ENCODE measurements at places on chromosomes 3 and 15.

DNA sequence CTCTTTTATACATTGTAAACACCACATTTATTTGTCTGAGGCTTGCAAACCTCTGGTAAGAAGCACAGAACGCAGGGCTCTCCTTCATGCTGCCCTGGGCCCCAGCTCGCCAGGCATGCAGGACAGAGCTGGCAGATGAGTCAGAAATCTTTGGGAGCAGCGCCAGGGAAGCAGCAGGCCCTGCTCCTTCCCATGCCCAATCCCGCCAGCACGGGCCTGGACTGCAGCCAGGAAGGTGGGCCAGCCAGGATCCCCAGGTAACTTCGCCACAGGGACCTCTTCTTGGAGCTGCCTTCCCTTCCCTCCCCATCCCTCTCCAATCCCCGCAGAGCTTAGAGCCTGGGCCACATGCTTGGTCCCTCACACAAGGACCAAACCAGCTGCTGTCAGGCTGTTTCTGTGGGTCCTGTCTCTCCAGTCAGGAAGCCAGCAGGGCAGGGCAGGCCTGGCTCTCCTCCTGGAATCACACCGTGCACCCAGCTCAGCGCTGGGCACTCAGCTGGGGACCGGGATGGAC is 8.8 kb downstream of the STOML1 start:
- no peak for DNase-seq

DNA sequence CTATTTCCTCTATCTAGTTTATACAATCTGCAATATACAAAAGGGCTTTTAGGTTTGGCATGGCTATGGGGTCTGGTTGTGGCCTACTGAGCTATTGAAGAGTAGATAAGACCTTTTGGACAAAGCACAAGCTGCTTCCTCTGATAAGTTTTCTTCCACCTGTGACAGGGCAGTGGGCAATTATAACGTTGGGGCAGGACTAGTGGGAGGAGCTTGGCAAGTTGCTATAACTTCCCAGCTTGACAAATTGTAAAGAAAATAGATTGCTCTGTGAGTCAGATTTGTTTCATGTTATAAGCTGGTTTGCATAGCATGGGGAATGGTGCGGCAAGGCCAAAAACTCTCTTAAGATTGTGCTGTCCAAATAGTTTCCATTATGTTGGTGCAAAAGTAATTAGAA is 64.9 kb downstream of the SLC7A14 start:
- no peak for DNase-seq

DNA sequence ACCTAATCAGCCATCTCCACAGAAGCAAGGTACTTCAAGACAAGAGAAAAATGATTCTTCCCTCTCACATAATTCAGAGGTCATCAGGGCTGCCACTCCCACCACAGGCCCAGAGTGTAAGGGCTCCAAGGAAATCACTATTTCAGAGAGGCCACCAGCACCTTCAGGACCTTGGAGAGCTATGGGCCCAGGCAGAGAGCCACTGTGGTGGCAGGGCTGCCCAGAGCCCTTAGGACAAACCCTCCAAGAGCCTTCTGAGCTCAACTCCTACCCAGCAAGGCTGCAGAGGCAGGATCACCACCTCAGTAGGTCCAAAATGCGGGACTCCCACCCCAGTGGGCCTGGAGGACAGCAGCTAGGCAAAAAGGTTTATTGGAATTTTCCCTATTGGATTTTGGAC is 17.9 kb upstream of the FAN1 start:
- no peak for DNase-seq

DNA sequence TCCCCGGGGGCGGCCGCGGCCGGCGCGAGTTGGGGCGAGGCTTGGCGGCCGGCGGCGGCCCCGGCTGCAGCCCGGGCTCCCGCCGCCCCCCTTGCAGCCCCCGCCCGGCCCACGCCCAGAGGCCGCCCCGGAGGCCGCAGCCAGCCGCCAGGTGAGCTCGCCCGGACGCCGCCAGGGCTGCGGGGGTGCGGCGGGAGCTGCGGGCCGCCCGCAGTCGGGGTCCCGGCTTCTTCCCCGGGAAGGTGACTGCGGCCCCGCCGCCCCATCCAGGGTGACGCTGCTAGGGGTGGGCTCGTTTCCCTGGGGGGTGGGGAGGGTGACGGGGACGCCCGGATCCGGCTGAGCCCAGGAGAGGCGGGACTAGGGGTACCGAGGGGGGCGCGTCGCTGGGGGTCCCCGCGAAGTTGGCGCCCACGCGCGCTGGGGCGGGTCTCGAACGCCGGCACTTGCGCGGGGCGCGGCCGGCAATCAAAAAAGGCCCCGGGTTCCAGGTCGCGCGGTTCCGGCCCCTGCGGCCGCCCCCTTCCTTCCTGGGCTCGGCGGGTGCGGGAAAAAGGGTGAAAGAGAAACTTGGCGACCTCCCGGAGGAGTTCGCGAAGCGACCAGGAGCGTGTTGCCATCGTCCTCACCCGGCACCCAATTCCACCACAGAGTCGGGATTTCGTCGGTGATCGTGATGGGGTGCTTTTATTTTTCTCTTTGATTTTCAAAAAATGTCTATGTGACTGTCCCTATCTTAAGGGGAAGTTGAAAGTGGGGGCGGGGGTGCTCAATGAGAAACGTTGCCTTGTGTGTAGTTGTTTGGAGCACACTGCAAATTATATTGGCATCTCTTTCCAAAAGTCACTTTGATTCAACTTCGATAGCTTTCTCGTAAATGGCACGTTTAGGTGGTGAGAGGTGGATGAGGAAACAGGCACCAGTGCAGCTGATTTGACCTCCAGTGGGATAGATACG is 619 bp downstream of the ATXN7 start:
- peak; percentile 70 for DNase-seq

DNA sequence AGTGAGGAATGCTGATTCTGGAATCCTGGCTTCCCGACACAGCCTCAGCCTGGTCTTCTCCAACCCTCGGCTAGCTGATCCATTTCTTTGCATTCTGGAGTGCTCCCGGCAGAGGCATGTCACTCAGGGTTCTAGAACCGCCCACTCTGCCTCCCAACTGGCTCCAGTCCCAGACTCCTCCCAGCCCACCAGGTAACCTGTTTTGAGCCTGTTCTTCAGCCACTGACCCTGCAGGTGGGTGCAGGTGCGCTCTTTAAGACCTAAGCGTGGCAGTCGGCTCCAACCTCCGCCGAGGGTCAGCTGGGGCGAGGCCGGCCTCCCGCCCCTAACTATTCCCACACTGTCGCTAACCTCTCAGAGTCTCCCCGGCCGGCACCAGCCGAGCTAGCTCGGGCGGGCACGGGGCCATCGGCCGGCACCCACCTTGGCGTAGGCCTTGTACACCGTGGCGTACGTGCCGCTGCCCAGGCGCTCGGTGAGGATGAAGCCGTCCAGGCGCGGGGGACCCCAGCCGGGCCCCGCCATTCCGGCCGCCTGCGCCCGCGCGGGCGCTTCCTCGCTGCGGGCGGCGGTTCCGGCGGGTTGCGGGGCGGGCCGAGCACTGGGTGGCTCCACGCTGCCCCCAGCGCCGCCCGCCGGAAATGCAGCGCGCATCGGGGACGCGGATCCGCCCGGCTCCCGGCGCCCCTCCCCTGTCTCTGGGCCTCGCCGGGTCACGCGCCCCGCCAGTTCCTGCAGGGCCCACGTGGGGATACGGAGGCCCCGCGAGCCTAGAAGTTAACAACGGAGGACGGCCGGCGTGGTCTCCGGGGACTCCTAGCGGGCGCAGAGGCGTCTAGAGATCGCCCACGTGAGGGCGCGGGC is at the start of gene ULK3:
ULK3 (minus strand) TSS at position 576 of the 864 bp plus-strand sequence; CDS start at position 525, 51 bp downstream.
- DNase-seq = peak; percentile 96

DNA sequence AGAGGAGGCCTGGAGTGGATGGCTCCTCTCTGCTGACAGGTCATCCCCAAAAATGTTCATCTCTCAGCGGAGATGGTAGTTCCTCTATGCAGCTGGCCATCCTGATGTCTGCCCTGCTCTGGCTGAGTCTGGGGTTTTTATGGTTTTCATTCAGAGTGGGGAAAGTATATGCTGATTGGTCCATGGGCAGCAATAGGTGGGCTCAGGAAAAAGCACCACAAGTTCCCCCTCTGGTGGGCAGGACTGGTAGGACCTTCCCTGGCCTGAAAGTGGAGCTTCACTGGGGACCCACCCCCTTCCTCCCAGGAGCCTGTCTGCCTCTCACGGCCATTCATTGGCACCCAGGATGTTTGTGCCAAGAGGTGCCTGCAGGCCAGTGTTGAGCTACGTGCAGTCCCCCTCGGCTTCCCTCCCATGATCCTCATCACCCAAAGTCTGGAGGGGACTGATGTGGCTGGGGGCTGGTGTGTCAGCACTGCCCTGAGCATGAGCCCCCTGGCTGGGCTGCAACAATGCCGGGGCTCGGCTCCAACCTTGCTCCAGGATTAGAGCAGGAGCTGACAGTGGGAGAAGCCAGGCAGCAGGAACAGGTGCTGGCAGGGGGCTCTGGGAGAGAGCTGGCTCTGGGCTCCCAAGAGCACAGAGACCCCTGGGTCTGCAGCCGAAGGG is 13.1 kb upstream of the BLOC1S6 start:
- DNase-seq = no peak

DNA sequence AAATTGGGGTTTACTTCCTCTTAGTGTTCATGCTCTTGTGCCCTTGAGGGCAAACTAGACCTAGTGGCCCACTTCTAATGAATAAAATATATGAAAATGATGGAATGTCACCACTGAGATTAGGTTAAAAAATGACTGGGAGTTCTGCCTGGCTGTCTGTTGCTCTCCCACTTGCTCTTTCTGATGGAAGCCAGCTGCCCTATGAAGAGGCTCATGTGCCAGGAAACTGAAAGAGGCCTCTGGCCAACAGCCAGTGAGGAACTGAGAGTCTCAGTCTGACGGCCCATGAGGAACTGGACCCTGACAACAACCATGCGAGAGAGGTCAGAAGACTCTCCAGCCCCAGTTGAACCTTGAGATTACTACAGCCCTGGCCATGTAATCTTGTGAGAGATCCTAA is 107.1 kb upstream of the FHIT start:
- peak; percentile 84 for DNase-seq

- DNase-seq = peak; percentile 68
Observed at GRCh38 chr3:178289544-178290160, 246.6 kb upstream of the KCNMB2 start.

GRCh38 chr15:76376816-76377215 is 40.2 kb downstream of the ISL2 start:
- no peak for DNase-seq

DNA sequence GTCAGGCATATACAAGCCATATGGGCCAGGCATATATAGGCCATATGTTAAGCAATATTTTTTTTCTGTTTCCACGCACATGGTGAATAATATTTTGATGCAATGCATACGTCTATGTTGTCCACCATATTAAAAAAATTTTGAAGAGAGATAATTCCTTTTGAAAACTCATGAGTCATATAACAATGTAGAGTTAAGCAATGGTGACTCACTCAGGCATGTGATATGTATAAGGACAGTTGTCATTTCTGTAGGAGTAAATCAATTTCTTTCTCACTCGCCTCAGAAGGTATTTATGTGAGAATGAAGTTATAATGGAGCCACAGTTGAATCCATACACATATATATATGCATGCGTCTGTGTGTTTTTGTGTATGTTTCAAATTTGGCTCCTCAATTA is 272.6 kb downstream of the EPHA3 start:
- no peak for DNase-seq

DNA sequence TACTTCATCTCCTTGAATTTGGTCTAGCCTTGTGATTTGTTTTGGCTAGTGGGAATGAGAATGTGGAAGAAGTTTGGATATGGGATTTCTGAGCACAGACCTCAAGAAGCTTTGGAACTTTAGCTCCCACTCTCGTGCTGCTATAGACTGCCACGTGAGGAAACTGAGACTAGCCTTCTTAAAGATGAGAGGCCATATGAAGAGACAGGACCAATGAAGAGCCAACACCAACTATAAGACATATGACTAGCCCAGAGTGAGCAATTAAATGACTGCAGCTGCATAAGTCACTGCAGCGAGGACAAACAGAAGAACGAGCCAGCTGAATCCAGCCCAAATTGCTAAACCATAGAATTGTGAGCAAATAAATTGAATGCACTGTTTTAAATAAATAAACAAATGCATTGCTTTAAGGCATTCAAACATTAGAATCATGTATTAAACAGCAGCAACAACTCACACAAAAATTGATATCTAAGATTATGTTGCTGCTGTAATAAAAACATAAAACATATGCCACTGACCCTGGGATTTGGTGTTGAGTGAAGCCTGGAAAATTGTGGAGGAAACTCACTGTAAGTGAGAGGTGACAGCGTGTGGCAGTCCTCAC is 15.7 kb upstream of the CNTN4 start:
- DNase-seq = no peak

DNA sequence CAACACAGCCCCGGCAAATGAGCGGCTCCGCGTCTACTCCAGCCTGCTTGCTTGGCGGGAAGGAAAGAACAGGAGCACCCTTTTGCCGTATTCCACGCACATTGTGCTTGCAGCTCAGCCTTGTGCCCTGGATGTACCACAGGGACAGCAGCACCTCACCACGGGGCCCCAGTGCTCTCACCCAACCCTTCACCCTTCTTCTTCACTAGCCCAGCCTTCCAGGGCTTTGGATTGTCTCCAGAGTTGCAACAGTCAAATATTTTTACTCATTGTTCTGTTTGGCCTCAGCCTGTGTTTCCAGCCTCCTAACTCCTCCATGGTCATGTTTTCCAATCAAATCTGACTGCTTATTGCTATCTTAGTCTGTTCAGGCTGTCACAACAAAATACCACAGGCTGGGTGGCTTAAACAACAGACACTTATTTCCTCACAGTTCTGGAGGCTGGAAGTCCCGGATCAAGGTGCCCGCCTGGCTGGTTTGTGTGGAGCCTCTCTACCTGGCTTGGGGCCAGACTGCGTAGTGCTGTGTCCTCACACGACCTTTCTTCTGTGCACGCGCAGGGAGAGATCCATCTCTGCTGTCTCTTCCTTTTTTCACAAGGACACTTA is 79.2 kb upstream of the ABHD17C start:
- DNase-seq = peak; percentile 77

GRCh38 chr3:138497851-138498250 is 63.4 kb downstream of the ESYT3 start:
- DNase-seq = no peak

DNA sequence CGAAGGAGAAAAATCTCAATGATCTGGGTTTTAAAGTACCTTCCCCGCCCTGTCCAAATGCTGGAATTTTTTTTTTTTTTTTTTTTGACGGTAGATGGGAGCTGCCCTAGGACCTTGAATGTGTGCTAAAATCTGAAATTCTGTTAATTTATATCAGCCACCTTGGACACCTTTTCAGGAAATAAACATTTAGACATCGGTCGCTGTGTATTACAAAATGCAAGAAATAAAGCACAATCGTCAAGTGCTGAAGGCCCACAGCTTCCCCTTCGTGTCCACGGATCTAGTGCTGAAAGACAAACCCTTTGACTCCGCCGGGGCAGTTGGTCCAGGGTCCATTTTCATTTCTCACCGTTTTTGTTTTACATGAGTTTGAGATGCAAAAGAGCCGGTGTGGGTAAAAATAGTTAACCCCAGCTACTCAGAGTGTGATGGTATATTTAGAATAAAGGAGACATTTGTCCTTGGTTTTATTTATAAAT is 90.2 kb upstream of the CHD2 start:
- no peak for DNase-seq

Data from Right ventricle myocardium inferior (tissue), 1 donor.